ENCODE measurements at places on chromosomes 2 and 18. TPM values are rescaled to one million over a fixed set of nuclear protein-coding genes. Genes with fewer than 3 reads are reported as not detected.

DNA sequence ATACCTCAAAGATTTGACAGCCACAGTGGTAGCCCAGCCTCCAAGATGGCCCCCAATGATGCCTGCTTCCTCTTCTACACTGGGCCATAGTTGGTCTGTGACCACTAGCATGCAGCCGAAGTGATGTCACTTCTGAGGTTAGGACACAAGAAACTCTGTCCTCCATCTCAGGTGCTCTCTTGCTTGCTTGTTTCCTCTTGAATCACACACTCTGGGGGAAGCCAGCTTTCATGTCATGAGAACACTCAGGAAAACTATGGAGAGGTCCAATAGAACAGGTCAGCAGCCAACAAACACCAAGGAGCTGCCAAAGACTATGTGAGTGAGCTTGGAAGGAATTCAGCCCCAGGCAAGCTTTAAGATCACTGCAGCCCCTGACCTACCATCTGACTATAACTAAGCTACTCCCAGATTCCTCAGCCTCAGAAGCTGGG is 3.3 kb upstream of the ADAM17 start:
- peak; percentile 90 for DNase-seq

GRCh38 chr2:209458008-209458979 is 34.4 kb downstream of the MAP2 start:
- no peak for DNase-seq

DNA sequence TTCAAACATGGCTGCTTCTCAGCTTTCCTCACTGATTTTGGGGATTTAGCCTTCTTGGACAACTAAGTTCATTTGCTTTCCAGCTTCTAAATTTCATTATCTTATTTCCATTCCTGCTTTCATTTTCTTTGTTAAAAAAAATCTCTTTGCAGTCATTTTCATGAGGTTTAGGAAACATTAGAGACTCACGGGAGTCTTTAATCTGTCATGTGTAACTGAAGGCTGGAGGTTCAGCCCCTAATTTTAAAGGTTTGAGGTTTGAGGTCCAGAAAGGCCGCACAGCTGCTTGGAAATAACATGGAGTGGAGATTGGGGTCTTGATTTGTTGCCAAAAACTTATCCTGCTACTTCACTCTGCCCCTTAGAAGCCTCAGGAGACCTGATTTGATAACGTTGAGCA is 30.3 kb downstream of the PROKR1 start:
- DNase-seq, result no peak

The EVA1A gene
- 73.2 TPM for total RNA-seq
